ENCODE measurements at places on chromosomes 1 and 21.

- DNase-seq: no peak
Measured at GRCh38 chr1:101816262-101816661, 180.5 kb downstream of the OLFM3 start.

DNA sequence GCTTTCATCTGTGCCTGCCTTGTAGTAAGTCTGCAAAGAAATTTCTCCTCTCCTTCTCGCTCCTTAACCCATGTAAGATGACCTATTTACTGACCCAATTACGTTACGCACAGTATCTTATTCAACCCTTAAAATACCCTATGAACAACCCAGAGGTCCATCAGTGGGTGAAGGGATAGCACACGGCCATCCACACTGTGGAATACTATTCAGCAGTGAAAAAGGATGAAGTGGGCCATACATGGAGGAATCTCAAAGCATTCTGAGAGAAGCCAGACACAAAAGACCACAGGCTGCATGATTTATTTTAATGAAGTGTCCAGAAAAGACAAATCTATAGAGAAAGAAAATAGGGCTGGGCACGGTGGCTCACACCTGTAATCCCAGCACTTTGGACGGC is 23.8 kb upstream of the RSPO1 start:
- DNase-seq: no peak

- peak; percentile 76 for DNase-seq
Measured at GRCh38 chr1:14413819-14414490, 184.5 kb upstream of the KAZN start.

DNA sequence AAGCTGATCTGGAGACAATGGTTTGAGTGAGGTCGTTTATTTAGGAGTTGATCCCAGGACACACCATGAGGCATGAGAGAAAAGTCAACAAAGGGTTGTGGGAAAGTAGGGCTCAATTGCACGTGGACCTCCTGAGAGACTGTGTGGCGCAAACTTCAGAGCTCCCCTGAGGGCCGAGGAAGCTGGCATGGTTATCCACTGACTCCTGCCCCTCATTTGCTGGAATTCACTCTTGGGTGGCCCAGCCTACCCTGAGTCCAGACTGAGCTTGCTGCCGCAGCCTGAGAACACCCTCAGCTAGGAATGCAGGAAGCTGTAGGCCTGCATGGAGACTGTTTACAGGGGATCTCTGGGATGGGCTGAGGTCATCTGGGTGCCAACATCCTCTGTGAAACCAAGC is 301.0 kb downstream of the RWDD3 start:
- DNase-seq: no peak

- no peak for DNase-seq
Measured at GRCh38 chr1:171126504-171126903, 35.8 kb downstream of the FMO3 start.

DNA sequence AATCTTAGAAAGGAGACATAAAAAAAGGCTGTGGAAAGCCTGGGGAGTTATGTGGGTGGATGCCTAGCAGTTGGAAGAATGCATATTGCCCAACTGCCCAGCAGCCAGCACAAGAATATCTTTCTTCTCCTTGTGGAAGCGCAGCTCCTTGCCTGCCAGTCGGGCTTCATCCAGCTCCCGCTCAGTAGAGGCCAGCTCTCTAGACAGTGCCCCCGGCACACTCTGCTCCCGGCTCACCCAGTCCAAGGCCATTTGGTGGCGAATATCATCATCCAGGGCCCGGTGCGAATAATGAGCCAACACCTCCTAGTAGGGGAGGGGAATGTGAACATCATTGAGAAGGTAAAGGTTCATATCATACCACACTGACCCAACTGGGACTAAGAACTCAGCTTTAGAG is 9.0 kb upstream of the RBM8A start:
- DNase-seq: no peak

DNA sequence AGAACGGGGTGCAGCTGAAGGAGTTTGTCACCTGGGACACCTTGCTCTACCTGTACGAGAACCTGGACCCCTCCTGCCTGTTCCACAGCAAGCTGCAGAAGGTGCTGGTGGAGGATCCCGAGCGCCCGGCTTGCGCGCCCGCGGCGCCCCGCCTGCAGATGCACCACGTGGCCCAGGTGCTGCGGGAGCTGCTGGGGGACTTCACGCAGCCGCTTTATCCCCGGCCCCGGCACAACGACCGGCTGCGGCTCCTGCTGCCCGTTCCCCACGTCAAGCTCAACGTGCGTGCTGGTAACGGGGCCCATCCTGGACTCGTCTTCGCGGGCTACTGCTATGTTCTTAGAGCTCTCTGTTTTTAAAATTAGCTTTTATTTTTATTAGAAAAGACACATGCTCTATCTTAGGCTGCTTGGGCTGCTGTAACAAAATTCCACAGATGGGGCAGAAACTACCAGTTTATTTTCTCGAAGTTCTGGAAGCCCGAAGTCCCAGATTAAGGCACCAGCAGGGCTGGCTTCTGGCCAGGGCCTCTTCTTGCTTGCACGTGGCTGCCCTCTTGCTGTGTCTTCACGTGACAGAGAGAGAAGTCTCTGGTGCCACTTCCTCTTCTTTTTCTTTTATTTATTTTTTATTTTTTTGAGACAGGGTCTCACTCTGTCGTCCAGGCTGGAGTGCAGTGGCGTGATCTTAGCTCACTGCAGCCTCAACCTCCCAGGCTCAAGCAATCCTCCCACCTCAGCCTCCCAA is 38.1 kb downstream of the TRPM2 start:
- DNase-seq: no peak

- no peak for DNase-seq
Measured at GRCh38 chr1:165699577-165699976, 1.2 kb upstream of the ALDH9A1 start.

GRCh38 chr1:162357681-162358266 is 18.9 kb downstream of the SPATA46 start:
- DNase-seq: peak; percentile 27

GRCh38 chr21:28822486-28823335 is 170.0 kb downstream of the LTN1 start:
- peak; percentile 62 for DNase-seq

GRCh38 chr21:32413697-32414578 is 1.4 kb downstream of the EVA1C start:
- no peak for DNase-seq

- no peak for DNase-seq
Measured at GRCh38 chr1:205978676-205979075, 24.5 kb downstream of the RAB7B start.

GRCh38 chr1:39970274-39970673 is 15.3 kb downstream of the MFSD2A start:
- no peak for DNase-seq

- no peak for DNase-seq
Measured at GRCh38 chr1:244760471-244760870, 75.0 kb upstream of the COX20 start.

- DNase-seq: no peak
Measured at GRCh38 chr1:23383577-23384311, 14.1 kb upstream of the ZNF436 start.

DNA sequence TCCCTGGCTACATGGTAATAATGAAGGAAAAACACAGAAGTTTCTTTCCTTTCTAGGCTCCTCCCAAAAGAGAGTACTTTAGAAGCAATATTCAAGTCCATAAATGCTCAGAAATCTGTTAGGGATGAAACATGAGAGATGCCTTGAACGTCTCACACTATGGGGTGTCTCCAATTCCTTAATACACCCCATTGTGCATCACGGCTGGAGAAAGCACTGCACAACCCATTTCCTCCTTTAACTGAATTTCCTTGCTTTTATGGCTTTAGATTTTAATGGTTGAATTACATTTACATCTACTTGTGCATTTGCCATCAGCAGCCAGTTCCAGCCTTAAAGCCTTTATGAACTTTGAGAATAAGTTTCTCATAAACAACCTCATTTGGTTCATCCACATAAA is 498.9 kb upstream of the PTBP2 start:
- no peak for DNase-seq

DNA sequence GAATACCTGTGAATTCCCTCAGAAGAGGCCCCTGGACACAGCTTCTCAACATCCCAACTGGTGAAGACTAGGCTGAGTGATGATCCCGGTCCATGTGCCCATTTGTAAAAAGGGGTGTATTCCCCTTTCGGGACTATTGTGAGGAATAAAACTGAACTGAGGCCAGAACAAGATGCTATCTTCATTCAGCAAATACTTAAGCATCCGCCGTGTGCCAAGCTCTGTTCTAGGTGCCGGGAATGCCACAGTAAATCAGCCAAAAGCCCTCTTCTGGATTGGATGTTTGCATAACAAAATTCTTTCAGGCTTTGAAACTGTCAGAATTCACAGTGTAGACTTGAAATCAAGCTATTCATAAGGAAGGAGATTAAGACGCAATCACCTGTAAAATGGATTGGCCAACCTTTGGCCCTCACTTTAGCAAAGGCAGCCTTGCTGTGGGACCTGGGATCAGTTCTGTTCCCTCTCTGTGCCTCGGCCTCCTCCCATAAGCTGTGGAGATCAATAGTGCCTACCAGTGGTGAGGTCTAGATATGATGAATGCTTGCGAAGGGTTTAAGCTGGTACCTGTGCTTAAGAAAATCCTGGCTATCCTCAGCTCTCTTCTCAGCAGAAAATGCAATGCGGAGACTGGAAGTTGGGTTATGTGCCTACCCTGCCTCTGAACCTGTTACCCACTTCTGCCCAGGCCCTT is 1.8 kb downstream of the ALPL start:
- no peak for DNase-seq

DNA sequence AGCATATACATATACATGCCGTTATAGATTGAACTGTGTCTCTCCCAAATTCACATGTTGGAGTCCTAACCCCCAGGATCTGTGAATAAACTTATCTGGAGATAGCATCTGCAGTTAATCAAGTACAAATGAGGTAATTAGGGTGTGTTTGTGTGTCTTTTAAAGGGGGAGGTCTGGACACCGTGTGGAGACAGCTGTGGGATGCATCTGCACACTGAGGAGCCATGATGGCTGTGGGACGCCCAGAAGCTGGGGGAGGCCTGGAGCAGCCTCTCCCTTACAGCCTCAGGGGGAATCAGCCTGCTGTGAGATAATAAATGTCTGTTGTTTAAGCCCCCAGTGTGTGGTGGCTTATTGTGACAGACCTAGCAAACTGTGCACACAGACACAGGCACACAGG is 51.8 kb upstream of the COL18A1 start:
- DNase-seq: no peak

- DNase-seq: no peak
Measured at GRCh38 chr1:219507437-219507836, 105.5 kb downstream of the ZC3H11B start.

DNA sequence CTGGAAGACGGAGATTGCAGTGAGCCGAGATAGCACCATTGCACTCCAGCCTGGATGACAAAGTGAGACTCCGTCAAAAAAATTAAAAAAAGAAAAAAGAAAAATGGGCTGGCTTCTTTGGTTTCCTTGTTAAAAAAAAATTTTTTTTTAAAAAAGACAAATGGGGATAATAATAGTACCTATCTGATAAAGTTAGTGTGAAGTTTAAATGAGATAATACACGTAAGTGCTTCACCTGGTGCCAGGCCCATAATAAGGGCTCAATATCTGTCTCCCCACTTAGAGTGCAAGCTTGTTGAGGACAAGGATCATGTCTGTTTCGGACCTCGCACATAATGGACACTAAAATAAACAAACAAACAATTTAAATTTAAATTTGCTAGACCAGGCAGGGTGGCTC is 30.0 kb upstream of the HTR1D start:
- DNase-seq: no peak

DNA sequence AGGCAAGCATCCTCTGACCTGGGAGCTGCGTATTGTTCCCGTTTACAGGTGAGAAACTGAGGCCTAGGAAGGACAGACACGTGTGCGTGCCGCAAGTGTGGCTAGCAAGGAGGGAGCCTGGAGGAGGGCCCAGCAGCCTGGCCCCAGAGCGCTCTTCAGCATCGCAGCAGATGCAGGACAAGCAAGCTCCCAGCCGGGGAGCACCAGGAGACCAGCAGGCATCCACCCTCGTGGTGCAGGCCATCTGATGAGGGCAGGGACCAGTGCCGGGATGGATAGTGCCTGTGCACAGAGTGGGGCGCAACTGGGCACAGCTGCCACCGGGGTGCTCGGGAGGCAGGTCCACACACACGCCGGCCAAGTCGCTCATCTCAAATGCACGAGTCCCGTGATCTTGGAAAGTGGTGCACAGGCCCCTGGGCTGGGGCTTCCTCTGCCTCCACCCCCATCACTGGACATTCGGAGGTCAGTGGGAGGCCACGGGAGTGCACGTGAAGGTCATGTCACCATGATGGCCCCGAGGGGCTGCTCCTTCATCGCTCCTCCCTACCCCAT is 55.1 kb downstream of the COL18A1 start:
- DNase-seq: no peak

- DNase-seq: no peak
Measured at GRCh38 chr1:197850042-197850441, 52.4 kb upstream of the C1orf53 start.

DNA sequence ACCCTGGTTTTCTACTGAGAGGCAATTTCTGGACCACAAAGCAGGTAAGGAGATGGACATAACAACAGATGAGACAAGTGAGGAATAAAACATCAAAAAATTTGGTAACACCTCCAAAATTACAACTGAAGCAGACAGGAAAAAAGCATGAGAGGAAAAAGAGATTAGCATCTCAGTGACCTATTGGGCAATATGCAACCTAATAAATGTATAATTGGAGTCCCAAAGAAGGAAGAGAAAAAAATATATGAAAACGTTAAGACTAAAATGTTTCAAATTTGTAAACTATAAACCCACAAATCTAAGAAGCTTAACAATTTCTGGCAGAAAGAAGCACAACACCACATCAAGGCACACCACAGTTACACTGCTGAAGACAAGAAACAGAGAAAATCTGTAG is 208.2 kb upstream of the TNR start:
- DNase-seq: no peak

GRCh38 chr1:53511933-53512806 is 53.0 kb downstream of the DMRTB1 start:
- peak; percentile 86 for DNase-seq

DNA sequence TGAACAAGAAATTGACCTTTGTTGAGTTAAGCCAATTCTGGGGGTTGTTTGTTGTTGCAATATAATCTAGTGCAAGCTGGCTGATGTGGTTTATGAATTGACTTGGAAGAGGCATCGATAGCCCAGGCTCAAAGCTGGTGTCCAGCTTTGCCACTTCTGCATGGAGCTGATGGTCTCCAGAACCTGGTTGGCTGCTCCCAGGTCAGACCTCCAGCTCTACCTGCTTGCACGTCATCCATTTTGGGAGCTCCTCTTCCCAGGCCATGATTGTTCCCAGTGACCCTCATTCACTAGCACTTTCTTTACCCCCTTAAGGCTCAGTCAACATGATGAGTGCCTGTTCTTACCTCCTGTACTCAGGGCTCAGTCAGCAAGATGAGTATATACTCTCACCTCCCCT is 5.8 kb upstream of the AJAP1 start:
- no peak for DNase-seq

GRCh38 chr1:202664083-202664482 is 46.2 kb downstream of the SYT2 start:
- peak; percentile 28 for DNase-seq

GRCh38 chr1:170221031-170221430 is 75.3 kb downstream of the NTMT2 start:
- DNase-seq: peak; percentile 59
